ENCODE measurements at places on chromosomes 11 and 22.

DNA sequence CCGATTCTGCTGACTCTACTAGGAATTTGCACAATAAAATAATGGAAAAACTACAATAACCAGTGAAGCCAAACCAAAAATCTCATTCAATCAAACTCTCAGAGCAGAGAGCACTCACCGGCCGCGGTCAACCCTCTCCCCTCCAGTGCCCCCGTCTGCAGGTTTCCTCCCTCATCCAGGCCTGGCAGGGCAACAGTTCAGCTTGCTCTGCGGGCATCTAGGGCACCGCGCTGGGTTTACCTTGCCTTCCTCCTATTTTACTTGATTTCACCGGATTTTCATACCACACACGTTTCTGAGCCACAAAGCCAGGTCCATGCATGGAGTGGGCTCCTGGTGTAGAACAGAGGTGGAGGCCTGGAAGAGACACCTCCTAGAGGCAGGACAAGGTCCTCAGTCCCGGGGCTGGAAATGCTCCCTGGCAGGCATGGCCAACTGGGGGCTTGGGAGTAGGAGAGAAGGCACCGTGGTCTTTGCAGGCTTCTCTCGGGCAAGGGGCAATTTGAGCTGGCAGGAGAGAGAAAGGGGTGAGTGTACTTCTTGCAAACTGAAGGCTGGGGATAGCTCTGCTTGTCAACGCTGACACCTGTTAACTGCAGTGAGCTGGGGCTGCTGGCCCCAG is 938.4 kb downstream of the BRD1 start:
- DNase-seq, result no peak

DNA sequence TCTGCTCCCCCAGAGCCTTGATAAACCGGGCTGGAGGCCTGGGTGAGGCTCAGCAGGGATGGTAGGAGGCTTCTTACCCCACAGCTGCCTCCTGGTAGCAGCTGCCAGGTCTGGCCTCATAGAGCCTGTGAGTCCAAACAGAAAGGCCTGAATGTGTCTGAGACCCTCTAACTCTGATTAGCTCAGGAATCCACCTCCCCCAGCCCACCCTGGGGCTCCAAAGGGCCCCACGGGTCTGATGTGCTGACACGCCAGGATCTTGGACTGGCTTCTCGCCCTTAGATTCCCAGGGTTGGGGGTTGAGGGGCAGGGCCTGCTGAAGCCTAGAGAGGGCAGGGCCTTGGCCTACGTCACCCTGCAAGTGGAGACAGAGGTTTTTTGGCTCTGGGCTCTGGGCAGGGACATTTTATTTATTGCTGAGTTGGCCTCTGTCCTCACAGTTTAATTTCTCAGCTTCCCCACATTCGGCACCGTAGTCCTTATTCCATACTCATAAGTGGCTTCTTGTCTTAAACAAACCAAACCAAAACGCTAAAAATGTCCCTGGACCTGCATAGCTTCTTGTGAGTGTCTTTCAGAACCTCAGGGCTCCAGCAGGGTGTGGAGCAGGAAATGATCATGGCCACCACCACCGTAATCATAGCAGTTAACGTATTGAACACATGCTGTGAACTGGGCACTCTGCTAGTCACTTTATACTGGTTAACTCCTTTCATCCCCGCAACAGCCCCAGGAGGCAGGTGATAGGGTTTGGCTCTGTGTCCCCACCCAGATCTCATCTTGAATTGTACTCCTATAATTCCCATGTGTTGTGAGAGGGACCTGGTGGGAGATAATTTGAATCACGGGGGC is 25.1 kb downstream of the KIAA1671 start:
- DNase-seq, result no peak

GRCh38 chr11:117478926-117479325 is 151.3 kb downstream of the CEP164 start:
- no peak for DNase-seq

DNA sequence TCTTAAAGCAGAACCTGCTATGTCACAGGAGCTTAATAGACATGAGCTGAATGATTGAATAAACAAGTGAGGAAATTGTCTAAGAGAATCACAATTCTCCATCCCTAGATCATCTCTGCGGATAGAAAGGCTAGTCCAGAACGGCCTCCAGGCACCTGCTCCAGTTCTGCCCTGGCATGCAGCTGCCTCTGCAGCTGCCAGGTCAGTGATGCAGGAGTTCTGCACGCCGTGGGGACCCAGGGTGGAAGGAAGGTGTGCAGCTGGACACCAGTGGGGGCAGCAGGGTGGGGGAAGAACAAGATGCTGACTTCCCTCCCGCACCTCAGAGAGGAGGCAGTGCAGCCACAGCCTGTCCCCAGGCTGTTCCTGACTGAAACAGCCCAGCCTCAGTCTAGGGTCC is 192.1 kb upstream of the NCAM1 start:
- DNase-seq, result no peak

GRCh38 chr11:47099214-47099917 is 77.3 kb downstream of the ARFGAP2 start:
- DNase-seq, result no peak

GRCh38 chr11:76939219-76939631 is 78.5 kb downstream of the ACER3 start:
- no peak for DNase-seq

DNA sequence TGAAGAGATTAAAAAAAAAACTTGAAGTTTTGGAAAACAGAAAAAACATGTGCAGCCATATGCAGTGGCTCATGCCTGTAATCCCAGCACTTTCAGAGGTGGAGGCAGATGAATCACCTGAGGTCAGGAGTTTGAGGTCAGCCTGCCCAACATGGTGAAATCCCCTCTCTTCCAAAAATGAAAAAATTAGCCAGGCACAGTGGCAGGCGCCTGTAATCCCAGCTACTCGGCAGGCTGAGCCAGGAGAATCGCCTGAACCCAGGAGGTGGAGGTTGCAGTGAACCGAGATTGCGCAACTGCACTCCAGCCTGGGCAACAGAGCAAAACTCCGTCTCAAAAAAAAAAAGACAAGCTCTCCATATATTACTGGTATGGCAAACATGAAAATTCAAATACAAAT is 7.6 kb downstream of the DLG2 start:
- no peak for DNase-seq

GRCh38 chr22:17828502-17829080 is 54.3 kb upstream of the BID start:
- DNase-seq, result no peak

DNA sequence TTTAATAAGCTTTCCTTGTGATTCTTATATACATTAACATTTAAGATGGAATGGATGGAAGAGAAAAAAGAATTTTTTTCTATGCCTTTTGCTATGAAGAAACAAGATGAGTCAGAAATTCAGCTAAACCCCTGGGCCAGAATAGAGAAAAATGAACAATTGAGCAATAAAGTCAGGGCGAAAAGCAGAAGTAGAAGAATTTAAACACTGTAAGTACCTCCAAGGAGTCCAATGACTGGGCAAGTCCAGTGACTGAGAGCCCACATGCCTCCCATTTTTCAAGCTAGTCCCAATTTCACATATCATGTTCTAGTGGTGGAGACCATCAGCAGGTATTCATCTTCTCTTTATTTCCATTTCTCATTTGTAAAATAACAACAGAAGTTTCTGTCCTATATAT is 18.6 kb upstream of the APLP2 start:
- peak; percentile 41 for DNase-seq

DNA sequence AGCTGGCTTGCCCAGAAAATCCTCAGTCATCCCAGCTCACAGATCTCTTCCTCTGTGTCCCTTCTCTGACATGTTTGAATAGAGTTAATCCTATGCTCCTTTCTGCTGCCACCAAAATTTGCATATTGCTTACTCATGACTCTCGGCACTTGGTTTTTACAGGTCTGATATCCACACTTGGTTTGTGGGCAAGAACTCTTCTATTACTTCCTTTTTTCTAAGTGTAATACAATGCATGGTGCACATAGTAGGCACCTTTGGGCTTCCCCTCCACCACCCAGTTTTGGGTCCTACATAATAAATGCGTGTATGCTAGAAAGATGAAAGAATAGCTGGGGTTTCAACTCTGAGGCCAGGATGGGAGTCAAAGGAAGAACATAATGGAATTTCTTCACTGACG is 69.7 kb upstream of the GRK3 start:
- no peak for DNase-seq

- DNase-seq, result no peak
Measured at GRCh38 chr22:49372111-49372529, 455.6 kb downstream of the BRD1 start.
